ENCODE measurements at places on chromosomes 2 and 18.
A peak's percentile ranks its signal among the peaks of the same experiment; 100 is the strongest.

GRCh38 chr2:22520369-22521288, 864.4 kb upstream of the KLHL29 start:
- no peak for DNase-seq

DNA sequence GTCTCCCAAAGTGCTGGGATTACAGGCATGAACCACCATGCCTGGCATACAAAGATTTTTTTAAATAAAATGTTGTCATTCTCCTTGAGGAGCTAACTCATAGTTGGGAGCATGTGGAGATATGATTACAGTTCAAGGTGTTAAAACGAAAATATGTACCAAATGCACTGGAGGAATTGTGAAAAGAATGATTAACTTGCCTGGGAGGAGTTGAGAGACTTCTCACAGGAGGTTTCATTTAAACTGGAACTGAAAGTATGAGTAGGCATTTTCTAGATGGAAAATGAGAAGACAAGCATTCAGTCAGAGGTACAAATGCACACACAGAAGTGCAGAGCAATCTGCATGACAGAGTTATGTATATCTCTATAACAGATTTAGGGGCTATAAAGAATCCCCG, 126.6 kb upstream of the PDE1A start:
- peak; percentile 40 for DNase-seq

- DNase-seq = no peak
Observed at GRCh38 chr18:48024881-48025660, 94.6 kb upstream of the SMAD2 start.

DNA sequence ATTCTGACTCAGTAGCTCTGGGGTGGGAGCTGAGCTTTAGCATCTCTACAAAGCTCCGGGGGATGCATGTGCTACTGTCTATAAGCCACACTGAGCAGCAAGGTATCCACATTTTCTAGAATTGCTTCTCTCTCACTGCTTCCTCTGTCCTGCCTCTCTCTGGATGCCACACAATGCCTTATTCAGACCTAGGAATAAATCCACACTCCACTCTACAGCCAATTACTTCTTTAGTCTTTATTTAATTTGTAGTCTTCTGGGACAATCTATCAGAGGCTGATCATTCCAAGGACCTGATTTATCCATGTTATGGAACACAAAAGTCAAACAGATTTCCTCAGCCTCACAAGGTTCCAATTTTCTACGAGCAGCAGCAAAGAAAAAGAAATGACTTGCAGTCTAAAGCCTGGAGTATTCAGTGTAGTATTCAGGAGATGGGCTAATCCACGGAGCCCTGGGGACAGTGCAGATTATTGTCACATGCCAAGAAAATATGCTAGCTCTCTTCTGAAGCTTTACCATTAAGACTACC, 4.4 kb downstream of the BCL2 start:
- no peak for DNase-seq

DNA sequence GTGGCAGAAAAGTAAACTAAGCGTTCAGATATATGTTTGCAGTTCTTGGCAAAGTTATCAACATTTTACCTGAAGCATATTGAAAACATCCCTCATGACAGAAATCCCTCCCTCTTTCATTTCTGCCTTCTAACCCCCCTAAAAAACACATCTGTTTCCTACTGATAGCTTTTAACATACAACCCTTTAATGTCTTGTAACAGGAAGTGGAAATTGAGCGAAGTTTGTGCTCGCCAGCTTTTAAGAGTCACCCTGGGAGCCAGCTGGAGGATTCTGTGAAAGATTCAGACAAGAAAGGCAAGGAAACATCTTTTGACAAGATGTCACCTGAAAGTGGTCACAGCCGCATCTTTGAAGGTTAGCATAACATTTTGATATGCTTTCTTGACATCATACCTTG, 247.4 kb downstream of the XIRP2 start:
- DNase-seq = no peak

Measured in GM19239 (cell line).